Omental fat pad (tissue), 4 donors: ENCODE measurements at places on chromosomes 13 and 19.

DNA sequence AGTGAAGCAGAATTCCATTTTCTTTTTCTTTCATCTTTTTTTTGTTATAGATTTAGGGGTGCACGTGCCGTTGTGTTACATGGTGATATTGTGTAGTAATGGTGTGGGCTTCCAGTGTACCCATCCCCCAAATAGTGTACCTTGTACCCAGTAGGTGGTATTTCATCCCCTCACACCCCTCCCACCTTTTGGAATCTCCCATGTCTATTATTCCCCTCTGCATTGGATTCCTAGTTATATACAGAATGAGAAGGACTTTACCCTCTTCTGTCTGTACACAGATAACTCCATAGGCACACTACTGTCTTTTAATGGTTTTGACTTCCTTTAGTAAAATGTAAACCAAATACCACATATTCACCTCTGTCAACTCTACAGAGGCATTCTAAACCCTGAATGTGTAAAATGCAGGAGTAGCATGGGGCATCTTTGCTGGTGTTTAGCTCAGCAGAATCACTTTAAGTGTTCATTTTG is 28.0 kb downstream of the FRY start:
- DNase-seq, result no peak

- no peak for DNase-seq
Measured at GRCh38 chr13:79406597-79406908, 498 bp upstream of the RBM26 start.

DNA sequence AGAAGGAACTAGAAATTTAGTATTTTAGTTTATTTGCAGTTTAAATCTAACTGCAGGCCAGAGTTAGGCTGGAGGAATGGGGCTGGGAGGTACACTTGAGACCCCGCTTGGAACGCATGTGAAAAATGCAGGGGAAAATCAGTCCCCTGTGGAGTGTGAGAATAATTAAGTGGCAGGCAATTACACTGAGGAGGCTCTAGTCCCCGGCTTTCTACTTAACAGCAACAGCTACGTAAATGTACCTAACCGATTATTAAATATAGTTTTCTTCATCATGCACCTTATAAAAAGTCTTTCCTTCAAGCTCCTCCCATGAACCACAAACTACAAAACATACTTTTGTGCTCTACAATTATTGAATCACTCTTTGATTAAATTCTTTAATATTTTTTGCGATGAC is 804 bp downstream of the ZNF708 start:
- no peak for DNase-seq

DNA sequence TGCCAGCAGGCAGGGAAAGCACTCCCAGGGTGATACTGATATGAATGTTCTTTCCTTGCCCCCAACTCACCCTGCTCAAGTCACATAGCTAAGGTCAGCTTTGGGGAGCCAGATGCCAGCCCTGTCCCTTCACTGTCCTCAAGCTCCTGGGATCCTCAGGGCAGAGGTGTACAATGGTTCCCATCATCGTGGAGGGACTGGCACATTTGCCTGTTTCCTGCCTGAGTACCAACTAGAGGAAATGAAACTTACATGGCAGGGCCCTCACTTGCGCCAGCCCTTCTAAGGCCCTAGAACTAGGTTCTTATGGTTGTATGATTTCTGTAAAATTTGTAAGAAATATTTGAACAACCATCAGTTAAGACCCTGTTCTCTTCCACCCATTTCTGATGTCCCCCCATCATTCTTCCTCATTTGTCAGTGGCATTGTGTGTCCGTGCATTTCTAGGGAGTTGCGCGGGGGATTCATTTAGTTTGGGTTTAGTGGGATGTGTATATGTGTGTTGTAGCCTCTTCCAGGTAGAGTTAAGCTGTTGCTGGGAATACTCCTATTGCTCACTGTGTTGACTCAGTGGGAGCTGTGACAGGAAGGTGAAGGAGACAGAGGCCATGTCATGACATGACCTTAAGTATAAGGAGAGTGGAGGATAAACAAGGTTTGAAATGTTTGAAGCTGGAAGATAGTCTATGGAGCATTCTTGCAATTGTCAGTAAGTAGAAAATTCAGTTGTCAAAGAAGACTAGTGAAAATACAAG is 41.3 kb upstream of the RCBTB2 start:
- no peak for DNase-seq

- DNase-seq, result no peak
Measured at GRCh38 chr19:5850743-5851293, 431 bp downstream of the FUT3 start.

DNA sequence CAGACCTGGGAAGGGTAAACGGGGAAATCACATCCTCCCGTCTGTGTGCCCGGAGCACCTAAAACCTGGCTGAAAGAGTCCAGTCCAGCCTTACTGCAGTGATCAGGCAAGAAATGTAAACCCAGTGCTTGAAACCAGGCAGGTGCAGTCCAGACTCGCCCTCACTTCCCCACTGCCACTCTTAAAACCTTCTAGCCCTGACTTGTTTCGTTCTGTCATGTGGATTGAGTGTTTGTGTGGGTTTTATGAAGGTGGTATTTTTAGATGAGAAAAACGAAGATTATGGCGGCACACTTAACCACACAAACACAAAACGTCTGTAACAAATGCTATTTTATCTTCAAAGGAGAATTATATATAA is 839 bp upstream of the CKAP2 start:
- DNase-seq, result no peak

GRCh38 chr19:13008926-13009787 is 13.9 kb downstream of the NFIX start:
- no peak for DNase-seq

GRCh38 chr19:37227996-37228395 is 10.0 kb downstream of the ZNF383 start:
- DNase-seq, result no peak

DNA sequence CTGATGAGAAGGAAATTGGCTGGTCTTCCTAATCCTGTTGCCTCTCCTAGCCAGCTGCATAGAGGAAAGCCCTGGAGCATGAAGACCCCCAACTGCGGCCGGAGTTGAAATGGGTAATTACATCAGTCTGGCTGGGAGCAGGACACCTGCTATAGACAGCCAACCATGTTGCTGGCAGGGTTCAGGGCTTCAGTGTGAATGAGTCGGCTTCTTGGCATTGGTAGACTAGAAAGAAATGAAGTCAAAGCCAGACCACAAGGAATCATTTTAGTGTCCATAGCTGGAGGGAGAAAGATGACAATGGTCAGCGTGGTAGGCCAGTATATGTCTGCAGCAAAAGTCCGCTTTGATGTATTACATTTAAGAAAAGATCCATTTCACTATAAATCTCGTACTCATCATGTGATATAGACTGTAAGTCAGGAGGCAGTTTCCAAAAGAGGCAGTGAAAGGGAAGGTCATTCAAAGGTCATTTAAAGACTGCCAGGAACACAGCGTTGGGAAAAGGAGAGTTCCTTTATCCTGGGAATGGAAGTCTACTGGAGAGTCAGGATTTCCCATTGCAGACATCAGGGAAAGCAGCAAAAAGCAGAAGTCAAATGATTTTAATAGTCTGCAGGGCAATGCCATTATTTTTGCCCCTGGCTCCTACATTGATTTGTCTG is 262.7 kb downstream of the DNAJC15 start:
- no peak for DNase-seq

- no peak for DNase-seq
Measured at GRCh38 chr13:111521030-111521429, 200.6 kb downstream of the TEX29 start.

DNA sequence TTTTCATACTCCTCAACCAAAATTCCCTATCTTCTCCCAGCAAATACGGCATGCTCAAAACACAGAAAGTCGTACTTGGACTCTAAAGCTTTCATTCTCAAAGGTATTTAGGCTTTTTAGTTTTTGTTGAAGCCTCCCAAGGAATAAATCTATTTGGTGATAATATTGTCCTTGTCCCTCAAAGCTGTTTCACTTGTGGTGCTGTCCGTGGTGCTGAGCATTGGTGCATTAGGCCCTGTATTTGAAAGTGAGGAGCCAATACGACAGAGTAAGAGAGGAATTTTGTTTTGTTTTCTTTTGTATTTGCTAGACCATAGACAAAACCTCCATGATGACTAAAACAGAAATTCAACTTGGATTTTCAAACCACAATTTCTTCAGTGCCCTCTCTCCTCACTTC is 3.2 kb upstream of the LGALS13 start:
- no peak for DNase-seq

GRCh38 chr13:50284540-50284939 is 269.3 kb downstream of the KCNRG start:
- DNase-seq, result no peak

DNA sequence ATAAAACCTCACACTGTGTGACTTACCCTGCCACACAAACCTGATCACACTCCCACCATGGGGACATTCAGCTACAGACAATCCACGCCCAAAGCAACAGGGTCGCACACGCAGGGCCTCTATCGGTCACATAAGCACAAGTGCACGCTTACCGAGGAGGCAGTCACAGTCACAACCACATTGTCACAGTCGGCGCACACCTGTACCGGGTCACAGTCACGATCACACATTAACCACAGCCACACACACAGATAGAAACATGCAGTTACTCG is 579 bp downstream of the ZNF566 start:
- DNase-seq, result no peak

- no peak for DNase-seq
Measured at GRCh38 chr13:36355632-36356031, 9.4 kb upstream of the SPART start.

DNA sequence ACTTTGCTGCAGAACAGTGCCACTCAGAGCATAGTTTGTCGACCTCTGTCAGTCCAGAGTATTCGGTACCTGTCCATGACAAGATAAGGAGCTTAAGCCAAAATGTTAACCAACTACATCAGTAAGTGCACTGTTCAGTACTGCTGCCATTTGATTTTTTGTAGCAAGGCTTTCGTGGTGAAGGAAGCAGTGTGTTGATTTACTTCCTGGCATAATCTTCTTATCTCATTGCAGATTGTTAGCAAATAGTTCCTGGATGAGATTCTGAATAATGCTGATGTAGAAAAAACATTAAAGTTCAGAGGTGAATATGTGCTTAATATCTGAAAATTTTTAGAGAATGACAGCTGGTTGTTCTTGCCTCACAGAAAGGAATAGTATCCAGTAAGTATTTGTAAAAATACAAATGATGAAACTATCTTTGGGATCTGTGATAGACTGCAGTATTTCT is 85.7 kb downstream of the LRRC63 start:
- DNase-seq, result no peak

DNA sequence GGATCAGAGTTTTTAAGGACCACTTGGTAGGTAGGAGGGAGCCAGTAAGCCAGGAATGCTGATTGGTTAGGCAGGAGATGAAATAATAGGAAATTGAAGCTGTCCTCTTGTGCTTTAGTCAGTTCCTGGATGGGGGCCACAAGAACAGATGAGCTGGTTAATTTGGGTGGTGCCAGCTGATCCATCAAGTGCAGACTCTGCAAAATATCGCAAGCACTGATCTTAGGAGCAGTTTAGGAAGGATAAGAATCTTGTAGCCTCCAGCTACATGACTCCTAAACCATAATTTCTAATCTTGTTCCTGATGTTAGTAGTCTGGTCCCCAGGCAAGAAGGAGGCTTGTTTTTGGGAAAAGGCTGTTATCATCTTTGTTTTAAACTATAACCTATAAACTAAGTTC is 117.9 kb upstream of the GPR12 start:
- DNase-seq, result no peak

- DNase-seq, result no peak
Measured at GRCh38 chr19:32824916-32825608, 44.5 kb downstream of the SLC7A9 start.

GRCh38 chr13:42754801-42755510 is 26.4 kb upstream of the FAM216B start:
- DNase-seq, result no peak

DNA sequence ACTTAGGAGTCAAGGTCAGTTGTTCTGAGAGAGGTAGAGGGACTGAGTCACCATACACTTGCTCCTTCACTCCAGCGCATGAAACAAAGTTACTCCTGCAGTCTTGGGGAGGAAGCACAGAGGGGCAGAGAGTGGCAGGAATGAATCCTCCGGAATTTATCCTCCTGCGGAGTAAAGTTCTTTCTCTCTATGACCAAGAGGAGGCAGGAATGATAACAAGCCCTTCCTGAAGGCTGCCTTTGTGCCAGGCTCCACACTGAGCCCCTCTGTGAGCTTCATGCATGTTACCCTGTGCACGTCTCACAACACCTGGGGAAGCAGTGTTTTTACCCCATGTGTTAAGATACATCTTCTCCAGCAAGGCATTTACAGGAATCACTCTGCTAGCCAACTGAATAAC is 458.4 kb downstream of the KLF12 start:
- DNase-seq, result no peak

GRCh38 chr13:99227909-99228688 is 27.4 kb downstream of the UBAC2 start:
- DNase-seq, result no peak

GRCh38 chr19:55446060-55446459 is 3.0 kb upstream of the SHISA7 start:
- DNase-seq, result no peak

DNA sequence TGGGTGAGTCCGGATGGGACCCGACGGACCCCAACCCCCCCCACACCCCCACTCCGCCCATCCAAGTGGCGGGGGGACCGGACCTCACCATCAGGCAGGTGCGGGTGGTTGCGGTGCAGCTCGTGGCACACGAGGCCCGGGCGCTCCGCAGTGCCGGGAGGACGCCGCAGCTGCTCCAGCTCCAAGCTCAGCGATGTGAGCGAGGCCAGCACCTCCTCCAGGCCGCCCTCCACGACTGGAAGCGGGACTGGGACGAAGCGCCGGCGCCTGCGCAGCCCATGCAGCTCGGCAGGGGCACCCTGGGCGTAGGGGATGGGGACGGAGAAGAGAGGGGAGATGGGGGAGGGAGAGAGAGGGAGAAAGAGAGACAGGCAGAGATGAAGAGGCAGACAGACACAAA is 30.1 kb upstream of the OLFM2 start:
- DNase-seq, result no peak

- DNase-seq, result no peak
Measured at GRCh38 chr13:23794267-23795161, 94.7 kb downstream of the MIPEP start.

DNA sequence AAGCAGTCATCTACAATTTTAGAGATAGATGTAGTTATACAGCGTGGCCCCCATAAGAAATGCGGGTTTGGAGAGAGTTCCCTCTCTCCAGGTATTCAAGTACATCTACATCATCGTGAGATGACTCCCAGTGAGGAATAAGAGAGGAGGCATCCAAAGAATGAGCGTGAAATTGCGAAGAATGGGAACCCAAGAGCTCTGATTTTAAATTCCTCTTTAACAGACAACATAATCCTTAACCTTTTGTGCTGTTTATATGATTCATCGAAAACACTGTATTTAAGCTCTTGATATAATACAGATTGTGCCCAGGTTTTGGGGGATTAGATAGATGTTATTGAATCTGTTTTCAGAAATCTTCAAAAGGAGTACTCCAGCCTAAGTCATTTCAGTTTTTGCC is 161.5 kb downstream of the COG6 start:
- no peak for DNase-seq

- DNase-seq, result no peak
Measured at GRCh38 chr19:14916848-14917247, 24.4 kb upstream of the OR7C2 start.

- no peak for DNase-seq
Measured at GRCh38 chr13:26010487-26011207, 41.2 kb downstream of the SHISA2 start.
